ENCODE measurements at places on chromosomes 16 and 17.

GRCh38 chr17:30780343-30780742, 44.1 kb downstream of the CRLF3 start:
- DNase-seq = no peak

- no peak for DNase-seq
Observed at GRCh38 chr17:81282141-81282540, 13.0 kb downstream of the SLC38A10 start.

DNA sequence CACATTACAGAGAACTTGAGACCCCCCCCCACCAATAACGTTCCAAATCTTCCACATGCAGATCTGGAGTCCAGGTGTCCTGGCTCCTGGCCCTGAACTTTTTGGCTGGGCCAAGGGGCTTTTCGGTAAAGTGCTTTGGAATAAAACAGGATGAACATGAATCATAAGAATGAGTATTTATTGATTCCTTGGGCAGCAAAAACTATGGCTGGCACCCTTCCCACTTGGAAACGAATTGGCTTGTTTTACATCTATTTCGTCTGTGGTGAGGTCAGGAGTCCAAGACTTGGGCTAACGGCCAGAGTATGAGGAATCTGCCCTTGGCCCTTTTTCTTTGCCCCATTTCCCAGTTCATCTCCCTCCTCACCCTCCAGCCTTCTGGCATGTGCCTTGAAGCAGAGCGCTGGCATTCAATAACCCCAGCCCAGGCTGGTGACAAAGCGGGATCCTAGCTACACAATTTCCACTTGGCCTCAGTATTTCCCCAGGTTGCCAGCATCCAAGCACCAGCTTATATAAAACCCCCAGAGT, 4.1 kb upstream of the UBTF start:
- DNase-seq = peak; percentile 64

DNA sequence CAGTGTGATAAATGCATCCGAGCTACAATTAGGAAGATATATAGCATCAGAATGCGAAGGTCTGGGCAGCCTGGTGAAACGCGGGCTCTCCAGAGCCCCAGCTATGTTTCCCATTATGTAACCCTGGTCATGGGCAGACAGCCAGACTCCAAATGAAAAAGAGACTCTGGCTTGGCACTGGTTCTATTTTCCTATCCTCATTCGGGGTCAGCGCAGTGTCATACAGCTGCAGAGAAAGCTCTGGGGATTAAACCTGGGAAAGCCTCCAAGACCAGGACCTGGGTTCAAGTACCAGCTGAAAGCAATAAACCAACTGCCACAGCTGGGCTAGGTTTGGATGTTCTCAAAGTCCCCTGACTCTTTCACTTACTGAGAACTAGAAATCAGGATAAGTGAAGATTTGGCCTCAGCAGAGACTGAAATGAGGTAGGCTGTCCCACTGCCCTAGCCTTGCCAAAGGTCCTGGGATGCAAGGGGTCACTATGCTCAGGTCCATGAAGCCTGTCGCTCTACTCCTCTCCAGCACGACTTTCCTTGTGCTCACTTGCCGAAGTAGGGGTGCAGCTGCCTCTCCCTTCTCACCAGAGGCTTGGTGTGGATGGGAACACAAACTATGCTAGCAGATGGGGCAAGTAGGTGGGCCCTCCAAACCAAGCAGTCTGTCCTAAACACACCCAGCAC, 123.8 kb downstream of the SMG6 start:
- no peak for DNase-seq

DNA sequence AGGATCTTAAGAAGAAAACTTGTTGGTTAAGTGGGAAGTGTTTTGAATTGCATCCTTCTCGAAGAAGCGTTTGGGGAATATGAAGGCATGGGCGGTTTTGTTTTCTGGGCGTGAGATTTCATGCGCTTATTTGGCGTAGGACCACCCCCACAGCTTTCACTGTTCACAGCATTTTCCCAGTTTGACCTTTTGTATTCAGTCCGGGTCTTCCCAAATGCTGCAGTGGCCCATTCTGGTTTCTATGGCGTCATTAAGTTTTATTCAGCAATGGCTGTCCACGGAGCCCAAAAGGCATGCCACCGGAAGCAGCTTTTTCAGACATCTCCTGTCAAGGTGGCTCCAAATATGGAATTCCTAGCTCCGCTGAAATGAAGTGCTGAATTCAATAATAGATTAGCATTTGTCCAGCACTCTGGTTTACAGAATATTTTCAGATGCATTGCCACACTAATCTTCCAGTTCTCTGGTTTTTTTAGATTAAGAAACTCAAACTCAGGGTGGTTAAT, 90.6 kb upstream of the FBXO47 start:
- DNase-seq = no peak

- DNase-seq = no peak
Observed at GRCh38 chr16:4011225-4011939, 104.9 kb downstream of the ADCY9 start.

DNA sequence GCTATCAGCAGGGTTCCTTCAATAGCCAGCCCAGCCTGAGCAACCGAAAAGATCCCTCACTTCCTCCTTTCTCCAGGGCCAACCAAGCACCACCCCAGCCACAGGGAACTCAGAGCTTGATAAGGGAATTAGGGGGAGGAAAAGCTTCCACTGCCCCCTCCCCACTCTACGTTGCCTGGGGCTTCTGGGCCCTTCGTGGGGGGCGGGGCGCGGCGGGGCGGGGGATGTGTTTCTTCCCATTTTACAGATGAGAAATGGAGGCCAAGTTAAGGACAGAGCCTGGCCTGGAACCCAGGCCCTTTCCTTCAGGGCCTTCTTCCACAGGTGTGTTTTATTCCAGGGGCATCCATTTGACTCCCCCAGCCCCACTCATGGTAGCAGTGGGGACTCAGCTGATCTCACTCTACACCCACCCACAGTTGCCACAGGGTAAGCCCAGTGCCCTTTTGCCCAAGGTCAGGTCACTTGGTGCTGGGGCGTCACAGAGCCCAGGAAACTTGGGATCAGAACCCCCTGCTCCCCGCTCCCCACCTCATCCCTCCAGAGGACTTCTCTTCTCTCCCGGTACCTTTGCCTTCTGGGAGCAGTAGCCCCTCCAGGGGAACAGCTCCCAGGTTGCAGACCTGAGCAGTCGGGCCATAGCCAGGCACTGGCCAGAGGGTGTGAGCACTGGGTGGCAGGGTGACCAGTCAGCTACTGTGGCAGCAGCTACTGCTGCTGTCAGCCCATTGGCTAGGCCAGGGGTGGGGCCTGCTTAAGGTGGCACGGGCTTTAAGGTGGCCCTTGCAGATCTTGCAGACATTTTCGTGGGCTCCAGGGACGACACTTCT, at the start of gene LDHD:
LDHD (minus strand) TSS at position 700 of the 830 bp plus-strand sequence; CDS start at position 640, 60 bp downstream.
- peak; percentile 97 for DNase-seq

- peak; percentile 97 for DNase-seq
Observed at GRCh38 chr17:44775838-44776621, 17.2 kb downstream of the ADAM11 start.

DNA sequence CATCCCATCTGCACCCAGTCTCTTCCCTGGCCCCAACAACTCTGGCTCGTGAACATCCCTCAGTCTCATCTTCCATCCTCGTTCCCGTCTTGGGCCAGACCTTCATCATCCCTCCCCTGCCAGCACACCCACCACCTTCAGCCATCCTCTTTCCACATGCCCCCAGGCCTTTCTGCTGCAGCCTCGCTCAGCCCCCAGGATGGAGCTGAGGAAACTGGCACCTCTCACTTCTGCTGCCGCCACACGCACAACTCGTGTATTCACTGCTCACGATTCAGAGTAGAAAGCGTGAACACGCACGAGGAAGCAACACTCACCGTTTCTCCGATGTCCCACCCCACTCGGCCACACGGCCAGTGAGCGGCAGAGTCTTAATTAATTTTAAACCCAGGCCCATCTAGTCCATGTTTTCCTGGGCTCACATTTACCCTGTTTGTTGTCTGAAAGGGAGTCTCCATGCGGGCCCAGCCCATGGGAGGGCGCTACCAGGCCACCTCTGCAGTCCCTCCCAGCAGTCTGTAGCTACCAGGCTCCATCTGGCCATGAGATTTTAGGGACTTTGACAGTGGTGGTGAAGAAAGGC, 12.5 kb downstream of the C16orf90 start:
- no peak for DNase-seq

DNA sequence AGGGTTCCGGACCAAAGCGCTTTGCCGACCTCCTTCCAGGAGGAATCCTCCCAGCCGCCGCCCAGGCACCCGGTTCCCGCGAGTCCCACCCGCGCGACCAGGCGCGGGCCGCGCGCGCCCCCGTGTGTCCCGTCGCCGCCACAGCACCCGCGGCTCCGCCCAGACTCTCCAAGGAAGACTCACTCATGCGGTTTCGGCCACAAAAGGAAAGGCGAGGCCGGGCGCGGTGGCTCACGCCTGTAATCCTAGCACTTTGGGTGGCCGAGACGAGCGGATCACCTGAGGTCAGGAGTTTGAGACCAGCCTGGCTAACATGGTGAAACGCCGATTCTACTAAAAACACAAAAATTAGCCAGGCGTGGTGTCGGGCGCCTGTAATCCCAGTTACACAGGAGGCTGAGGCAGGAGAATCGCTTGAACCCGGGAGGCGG, 3.5 kb upstream of the PKMYT1 start:
- DNase-seq = peak; percentile 79

DNA sequence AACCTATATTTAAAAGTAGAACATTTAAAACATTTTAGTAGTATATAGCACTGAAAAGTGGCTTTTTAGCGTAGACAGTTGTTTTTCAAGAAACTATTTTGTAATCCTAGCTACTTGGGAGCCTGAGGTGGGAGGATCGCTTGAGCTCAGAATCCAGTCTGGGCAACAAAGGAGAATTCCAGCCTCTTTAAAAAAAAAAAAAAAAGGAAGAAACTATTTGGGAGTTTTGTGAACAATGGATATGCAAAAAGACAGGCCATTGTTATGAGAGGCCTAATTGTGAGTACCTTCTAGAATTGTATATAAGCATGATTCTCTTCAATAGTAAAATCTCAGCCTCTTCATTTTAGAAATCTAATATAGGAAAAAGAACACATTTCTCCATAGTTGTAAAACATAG, 17.6 kb downstream of the OMG start:
- no peak for DNase-seq
